Mucosa of descending colon (tissue), 3 donors: ENCODE measurements at places on chromosomes 7 and 10. TPM values are rescaled to one million over a fixed set of nuclear protein-coding genes. Genes with fewer than 3 reads are reported as not detected.
A peak's percentile ranks its signal among the peaks of the same experiment; 100 is the strongest.

- no peak for DNase-seq
Observed at GRCh38 chr10:48924988-48925387, 14.7 kb downstream of the LRRC18 start.

- DNase-seq, result no peak
Observed at GRCh38 chr7:25244254-25245033, 16.2 kb upstream of the NPVF start.

DNA sequence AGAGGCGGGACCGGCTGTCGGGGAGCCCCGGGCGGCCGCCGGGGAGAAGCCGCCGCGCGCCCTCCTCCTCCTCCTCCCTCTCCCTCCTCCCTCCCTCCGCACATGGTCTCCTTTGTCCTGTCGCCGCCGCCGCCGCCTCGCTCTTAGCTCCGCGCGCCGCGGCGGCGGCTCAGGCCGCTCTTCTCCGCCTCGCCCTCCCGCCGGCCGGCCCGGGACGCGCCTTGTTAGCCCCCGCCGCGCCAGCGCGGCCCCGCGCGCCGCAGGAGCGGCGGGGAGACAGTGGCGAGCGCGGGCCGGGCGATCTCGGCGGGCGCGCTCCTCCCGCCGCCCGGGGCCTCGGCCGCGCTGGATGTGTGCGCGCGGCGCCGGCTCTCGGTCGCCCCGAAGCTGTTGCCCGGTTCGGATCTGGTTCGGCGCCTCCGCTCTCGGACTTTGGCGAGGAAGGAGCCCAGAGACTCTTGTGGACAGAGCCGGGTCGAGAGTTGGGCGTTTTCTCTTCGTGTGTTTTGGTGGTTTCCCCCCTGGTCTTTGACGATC, 437.4 kb upstream of the GALNT17 start:
- DNase-seq, result peak; percentile 54

DNA sequence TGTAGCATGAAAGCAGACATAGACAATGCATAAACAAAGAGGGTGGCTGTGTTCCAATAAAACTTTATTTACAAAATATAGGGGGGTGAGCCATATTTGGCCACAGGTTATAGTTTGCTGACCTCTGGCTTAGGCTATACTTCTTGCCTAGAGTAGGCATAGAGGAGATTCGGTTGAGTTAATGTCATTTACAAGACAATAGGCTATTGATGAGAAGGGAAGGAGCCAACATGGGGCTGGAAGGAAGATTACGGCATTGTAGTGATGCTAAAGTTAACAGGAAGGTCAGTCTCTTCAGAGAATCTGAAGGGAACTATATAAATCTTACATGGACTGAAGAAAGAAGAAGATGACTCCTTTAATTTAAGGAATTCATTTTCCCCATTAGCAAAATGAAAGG, 463.5 kb downstream of the HTR7 start:
- no peak for DNase-seq

- no peak for DNase-seq
Observed at GRCh38 chr10:74857586-74857985, 31.2 kb downstream of the KAT6B start.

GRCh38 chr10:124403548-124403947, 15.2 kb downstream of the OAT start:
- DNase-seq, result peak; percentile 35

GRCh38 chr10:95220539-95220938, 26.5 kb downstream of the ACSM6 start:
- no peak for DNase-seq

GRCh38 chr10:113945075-113945686, 90.7 kb downstream of the NHLRC2 start:
- peak; percentile 72 for DNase-seq

GRCh38 chr10:23693925-23694324, 255.1 kb downstream of the OTUD1 start:
- DNase-seq, result no peak

DNA sequence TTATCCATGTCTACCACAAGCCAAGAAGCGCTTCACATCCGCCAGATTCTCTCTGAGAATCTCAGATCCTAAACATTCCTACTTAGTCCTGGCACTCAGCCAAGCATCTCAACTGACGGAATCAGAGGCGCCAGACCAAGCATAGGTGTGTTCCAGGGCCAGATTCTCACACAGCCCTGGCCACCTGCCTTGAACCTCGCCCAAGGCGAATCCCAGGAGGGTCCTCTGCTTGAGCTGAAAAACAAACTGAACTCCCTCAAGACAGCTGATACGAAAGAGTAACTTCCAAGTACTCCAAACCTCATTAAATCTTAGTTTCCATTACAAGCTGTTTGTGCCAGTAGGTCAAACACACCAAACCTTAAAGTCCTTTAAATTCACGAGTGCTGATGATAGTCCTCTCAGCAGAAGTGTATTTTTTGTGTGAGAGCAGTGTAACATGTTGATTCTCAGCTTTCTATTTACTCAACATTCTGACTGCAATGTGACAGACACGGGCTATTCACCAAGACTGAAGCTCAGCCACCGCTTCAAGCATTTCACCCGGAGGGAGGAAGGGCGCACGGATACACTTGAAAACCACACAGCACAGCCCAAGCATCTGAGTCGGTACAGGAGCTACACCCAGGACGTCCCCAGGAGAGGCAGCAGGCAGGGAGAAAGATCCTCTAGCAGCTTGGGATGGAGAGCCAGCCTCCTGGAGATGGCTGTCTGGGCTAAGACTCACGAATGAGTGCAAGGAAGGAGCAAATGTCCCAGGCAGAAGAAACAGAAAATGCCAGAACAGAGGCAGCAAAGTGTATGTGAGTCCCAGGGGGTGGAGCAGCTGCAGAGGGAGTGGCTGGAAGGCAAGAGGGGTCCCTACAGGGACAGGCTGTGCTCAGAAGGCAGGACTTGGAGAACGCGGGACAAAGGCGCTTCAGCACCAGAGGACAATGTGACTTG, 6.0 kb downstream of the PARD3 start:
- peak; percentile 41 for DNase-seq

GRCh38 chr7:152956006-152956405, 196.5 kb downstream of the ACTR3B start:
- DNase-seq, result no peak

GRCh38 chr7:131618391-131618790, 62.0 kb upstream of the PODXL start:
- no peak for DNase-seq

- peak; percentile 63 for DNase-seq
Observed at GRCh38 chr10:76036111-76036940, 604.9 kb downstream of the LRMDA start.

DNA sequence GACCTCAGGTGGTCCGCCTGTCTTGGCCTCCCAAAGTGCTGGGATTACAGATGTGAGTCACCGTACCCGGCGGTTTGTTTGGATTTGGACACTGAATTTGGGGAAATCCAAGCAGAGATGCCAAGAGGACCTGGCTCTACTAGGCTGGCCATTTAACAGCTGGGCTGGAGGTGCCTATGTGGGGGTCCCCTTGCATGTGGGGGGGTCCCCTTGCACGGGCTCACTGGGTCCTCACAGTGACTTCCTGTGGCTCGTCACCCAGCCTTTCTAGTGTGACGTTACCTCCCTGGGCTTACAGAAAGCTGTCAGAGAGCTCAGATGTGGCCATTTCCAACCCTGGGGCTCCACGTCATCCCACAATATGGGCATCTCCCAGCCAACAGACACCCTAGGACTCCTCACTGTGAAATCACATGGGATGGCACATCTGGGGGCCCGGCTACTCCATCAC, 49.3 kb upstream of the GNA12 start:
- DNase-seq, result no peak

GRCh38 chr10:34403512-34403911, 411.6 kb downstream of the PARD3 start:
- DNase-seq, result no peak

- no peak for DNase-seq
Observed at GRCh38 chr10:55367555-55367954, 566.5 kb upstream of the PCDH15 start.

DNA sequence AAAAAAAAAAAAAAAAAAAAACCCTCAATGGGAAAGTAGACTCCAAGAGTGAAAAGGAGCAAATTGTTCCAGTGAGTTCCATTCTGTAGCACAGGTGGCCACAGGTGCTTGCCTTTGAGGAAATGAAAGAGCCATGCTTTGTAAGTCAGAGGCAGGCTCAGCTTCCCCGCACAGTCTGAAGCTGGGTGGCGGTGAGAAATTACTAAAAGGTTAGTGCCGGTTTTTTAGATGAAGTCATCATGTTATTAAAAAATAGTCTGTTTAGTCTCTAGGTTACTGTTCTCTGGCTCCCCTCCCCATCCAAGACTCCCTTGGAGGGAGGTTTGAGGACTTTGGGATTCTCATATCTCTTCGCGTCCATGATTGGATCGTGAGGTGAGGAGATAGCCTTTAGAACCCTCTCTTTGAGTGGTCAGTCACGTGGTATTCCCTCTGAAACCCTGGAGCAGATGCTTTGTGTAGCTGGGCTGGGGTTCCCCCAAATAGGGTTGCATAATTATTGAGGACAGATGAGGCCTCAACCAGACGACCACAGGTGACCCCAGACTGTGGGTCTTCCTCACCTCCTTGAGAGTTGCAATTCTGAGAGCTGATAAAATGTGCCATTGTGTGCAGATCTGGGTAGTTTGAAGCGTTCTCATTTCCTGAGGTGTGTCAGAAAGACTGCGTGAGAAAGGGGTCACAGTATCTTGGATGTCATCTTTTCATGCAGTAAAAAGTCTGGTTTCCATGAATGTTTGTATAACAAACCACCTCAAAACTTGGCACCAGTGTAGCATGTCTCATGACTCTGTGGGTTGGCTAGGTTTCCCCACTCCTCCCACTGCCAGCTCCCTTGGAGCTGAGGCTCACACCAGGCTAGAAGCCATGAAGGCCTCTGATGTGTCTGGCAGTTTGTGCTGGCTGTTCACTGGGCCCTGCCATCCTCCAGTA, 27.1 kb downstream of the OGDH start:
- peak; percentile 52 for DNase-seq

GRCh38 chr10:116270771-116271592, 2.0 kb downstream of the GFRA1 start:
- DNase-seq, result no peak

DNA sequence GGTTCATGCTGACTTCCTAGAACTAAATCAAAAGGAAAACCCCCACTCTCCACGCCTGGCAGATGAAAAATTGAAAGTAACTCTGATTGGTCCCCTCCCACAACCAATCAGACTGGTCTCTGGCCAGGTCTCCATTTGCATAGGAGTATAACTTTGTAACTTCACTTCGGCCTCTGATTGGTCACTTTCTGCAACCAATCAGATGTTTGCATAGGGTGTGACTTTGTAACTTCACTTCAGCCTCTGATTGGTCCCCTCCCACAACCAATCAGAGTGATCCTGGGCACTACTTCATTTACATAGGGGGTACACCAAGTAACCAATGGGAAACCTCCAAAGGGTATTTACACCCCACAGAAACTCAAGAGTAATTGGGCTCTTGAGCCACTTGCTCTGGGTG, 306.6 kb upstream of the PFKP start:
- DNase-seq, result no peak

SFRP5 gene
- total RNA-seq, result 0.41 TPM

AMPH gene
- total RNA-seq, result 1.2 TPM

C10orf62 gene
- total RNA-seq, result not detected

UBE3C gene
- 66.7 TPM for total RNA-seq

GRK5 gene
- total RNA-seq, result 8.3 TPM

NRP1 gene
- total RNA-seq, result 12.3 TPM

TMEM196 gene
- total RNA-seq, result not detected

UNCX gene
- total RNA-seq, result not detected
